ENCODE measurements at places on chromosomes 11 and 22.

GRCh38 chr22:37538590-37539357, 19.6 kb upstream of the CARD10 start:
- no peak for DNase-seq

DNA sequence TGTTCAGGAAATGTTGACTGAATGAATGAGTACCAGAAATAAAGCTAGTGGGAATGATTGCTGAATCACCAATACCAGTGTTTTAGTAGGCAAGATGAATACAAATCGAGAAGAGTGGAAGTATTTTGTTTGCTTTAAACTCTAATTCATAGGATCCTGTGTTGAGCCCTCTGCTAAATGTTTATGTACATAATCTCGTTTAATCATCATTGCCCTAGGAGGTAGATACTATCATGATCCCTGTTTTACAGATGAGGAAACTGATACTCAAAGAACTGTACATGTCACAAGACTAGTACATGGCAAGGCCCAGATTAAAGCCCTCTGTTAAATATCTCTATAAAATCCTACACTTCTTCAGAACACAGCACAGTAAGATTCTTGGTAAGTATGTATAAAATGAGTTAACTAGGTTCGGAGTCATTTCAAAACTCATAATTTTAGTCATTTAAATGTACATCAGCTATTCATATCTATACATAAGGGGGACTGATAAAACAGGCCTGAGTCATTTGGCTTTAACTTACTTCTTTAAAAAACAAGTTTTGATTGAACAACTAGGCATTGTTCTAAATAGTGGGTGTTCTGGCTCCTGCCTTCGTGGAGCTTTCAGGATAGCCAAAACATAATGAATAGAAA, 97.1 kb downstream of the EXT2 start:
- no peak for DNase-seq

DNA sequence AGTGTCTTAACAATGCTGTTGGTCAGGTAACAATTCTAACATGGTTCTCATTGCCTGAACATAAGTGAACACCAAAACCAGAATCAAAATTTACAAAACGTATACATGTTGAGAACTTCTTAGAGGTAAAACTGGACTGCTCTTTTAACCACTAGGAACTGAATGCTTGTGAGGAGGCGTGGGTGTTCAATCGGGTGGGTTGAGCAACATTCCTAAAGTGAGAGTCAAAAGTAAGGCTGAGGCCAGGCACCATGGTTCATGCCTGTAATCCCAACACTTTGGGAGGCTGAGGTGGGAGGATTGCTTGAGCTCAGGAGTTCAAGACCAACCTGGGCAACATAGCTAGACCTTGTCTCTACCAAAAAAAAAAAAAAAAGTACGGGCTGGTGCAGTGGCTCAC, 11.5 kb downstream of the PPME1 start:
- no peak for DNase-seq

GRCh38 chr11:87324817-87325489, 287.2 kb downstream of the TMEM135 start:
- DNase-seq, result no peak

- DNase-seq, result no peak
Measured at GRCh38 chr11:67304511-67305113, 1.3 kb downstream of the SSH3 start.

DNA sequence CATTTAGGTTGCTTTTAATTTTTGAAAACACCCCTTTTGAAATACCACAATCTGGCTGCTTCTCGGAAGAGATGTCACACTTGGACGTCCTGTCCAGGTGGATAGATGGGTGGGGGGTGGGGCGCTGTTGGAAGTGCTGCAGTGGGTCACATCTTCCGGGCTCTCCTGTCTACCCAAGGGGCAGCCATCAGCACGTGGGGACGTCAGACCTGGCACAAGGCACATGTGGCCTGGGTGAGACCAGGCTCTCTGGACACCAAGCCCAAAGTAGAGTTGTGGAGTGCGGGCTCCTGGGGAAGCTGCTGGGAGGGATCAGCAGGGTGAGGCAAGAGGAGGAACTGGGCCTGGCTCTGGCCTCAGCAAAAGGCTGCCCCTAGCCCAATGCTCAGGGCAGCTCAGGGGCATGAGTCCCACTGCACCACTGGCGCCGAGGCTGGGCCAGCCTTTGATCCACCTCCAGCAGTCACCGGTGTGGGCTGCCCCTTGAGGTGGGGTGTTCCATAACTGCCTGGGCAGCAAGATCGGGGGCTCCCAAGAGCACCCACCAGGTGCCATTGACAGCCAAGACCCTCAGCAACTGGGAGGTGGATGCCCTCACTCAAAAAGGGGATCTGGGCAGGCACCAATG, 68.6 kb upstream of the CCND1 start:
- no peak for DNase-seq

DNA sequence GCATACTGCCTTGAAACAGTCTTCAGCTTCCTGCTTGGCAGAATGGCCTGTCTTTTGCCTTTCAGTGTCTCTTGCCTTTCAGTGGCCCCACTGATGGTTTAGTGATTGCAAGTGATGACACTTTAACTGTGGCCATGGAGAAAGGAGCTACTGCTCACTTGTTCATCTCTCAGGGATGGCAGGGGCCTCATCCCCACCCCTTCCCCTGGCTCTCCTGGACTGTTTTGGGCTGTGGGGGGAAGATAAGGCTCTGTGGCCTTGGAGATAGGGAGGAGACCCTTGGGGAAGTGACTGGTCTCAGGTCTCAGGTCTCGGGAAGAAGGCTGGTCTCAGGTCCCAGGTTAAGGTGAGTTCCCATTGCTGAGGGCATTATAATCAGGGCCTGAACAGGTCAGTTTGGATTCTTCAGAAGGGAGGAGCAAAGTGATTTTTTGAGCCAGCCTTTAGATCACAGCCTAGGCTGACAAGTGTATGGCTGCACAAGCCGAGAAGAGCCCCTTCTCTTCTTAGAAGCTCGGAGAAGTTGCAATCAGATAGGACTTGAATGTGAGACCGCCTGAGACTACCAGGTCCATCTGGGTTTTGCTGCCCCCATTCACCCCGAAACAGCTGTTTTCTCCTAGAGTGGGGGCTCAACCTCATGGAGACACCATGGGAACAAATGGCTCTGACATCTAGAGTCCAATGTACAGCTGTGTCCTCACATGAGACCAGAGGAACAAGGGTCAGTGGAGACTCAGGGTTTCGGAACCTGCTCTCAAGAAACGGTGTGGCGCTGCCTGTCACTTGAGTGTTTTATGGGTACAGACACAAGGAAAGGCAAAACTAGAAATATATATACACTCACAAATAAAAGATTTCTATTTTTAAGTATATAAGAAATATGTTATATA, 15.9 kb upstream of the P2RY2 start:
- no peak for DNase-seq

- no peak for DNase-seq
Measured at GRCh38 chr11:83951521-83951920, 665.4 kb upstream of the CCDC90B start.

DNA sequence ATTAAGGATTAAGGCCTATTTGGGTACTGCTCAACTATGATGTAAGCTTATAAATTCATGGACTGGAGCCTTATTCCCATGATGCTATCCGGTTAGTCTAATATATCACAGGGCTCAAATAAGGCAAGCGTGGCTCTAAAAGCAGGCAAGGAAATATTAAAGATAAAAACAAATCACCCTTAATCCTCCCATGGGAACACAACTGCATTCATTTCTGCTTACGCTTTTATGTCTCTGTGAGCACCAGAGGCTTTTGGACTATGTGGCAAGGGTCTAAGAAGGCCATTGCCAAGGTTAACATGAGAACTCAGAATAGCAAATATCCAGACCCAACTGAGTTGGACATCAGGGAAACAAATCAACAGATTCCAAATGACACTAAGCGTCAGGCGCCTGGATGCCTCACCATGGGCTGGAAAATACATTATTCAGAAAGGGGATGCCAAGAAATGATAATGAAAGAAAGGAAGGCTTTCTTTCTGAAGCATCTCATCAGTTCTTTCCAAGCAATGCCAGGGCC, 138.1 kb downstream of the SLC1A2 start:
- no peak for DNase-seq

- DNase-seq, result no peak
Measured at GRCh38 chr22:49392247-49392646, 435.4 kb downstream of the BRD1 start.

GRCh38 chr11:35594680-35595079, 23.6 kb upstream of the FJX1 start:
- no peak for DNase-seq

- no peak for DNase-seq
Measured at GRCh38 chr11:77276271-77276670, 25.2 kb downstream of the GDPD4 start.

DNA sequence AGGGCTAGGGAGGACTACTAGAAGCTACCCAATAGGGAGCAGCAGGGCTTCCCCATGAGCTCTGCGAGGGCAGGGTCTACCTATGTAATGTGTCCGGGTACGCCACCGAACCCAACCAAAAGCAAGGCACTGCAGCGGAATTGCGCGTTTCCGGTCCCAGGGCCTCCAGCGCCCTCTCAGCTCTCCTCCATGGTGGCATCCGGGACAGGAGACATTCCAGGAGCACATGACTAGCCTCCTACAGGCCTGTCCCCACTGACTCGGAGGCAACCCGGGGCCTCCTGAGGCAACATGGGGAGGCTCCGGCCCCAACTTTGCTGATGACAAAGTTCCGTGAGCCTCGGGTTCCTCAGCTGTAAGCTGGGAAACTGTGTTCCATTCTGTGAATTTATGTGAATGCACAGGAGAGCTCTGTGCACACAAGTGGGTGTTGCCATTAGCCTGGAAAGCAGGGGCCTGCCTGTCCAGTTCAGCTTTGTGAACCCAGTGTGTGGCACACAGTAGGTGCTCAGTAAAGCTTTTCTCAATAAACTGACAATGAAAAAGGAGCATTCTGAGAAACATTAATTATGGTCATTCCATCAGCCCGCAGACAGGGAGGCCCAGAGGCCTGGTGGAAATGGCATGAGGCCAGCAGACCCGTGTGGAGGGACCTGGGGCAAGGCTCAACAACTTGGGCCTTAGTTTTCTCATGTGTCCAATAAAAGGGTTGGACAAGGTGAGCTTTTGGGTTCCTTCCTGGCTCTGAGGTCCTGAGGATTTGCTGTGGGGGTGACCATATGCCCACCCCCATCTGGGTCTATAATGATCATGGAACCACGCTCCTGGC, 50.3 kb downstream of the CHRDL2 start:
- DNase-seq, result no peak

GRCh38 chr11:12127206-12127898, 17.0 kb downstream of the MICAL2 start:
- no peak for DNase-seq

GRCh38 chr22:46436595-46437175, 100.7 kb downstream of the CELSR1 start:
- no peak for DNase-seq

- no peak for DNase-seq
Measured at GRCh38 chr11:14884667-14885273, 7.3 kb downstream of the CYP2R1 start.

DNA sequence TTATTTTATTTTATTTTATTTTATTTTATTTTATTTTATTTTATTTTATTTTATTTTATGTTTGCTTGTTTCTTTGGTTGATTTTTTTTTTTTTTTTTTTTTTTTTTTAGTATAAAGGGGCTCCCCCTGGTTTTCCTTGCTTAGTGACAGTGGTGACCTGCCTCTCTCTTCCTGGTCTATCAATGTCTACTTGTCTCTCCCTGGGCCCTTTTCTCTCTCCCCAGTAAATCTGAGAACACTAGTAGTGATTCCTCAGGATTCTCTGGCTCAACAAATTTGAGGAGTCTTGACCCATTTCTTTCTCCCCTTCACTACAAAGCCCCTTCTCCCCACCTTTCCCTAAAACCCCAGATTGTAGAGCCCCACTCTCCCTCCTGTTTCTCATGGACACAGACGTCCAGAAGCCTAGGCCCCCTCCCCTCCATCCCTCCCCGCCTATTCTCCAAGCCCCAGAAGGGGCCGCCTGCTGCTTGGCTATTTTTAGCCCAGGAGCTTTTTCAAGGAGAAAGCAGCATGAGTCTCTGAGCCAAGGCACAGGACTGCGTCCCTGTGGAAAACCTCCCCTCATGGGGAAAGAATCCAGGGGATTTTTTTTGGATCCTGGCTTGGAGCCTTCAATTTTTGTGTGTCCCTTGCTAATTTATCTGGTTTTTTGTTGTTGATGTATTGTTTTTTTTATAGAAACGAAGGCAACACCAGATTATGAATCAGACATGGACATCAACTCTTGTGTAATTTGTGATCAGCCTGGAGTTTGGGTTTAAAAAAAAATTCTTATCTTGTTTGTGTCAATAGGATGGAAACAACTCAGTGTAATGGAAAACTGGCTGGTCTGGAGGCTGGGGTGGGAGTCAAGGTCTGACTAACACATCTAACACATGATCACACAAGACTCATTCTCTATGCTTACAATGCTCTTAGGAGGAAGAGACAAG, 17.5 kb upstream of the ACCSL start:
- DNase-seq, result no peak

DNA sequence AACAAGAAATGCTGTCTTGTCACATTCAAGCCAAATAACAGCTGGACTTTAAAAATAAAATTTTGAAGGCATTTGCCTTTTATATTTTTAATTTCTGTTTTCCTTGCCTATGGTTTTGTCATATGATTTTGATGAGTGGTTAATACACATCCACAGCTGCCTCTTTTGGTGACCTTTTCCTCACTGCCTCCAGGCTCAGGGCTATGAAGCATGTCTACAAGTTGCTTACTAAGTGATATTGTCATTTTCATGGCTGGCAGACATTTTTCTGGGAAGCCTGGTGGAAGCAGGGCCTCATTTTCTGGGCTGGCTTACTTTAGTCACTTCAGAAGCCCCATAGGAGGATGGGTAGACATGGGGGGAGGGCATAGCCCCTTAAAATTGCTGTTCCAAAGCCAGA, 344.9 kb downstream of the SOX6 start:
- no peak for DNase-seq

DNA sequence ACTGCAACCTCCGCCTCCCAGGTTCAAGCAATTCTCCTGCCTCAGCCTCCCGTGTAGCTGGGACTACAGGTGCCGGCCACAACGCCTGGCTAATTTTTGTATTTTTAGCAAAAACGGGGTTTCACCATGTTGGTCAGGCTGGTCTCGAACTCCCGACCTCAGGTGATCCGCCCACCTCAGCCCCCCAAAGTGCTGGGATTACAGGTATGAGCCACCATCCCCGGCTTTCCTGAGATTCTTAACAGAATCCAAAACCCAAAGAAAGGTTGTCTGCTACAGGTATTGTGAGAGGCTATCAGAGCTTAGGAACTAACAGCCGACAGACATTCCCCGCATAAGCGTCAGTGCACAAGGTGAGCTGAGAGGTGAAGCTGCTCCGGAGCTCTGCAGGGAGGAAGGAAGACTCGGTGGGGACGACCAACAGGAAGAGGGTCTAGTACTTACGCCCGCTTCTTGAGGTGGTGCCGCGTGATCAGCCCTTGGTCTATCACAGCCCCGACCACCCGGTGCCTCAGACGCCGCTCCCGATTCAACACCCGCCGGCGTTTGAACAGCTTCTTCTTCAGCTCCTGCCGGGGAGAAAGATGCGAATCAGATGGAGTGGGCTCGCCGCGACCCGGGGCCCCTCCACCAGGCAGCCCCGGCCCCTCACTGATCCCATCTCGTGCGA, 470 bp downstream of the C11orf98 start:
- no peak for DNase-seq

GRCh38 chr22:46572911-46573780, 35.7 kb upstream of the CELSR1 start:
- DNase-seq, result no peak

GRCh38 chr11:46252373-46252914, 25.0 kb upstream of the CREB3L1 start:
- no peak for DNase-seq

All from HS-27A (cell line).